ENCODE measurements at places on chromosomes 6 and 20.

GRCh38 chr6:112522587-112522986, 175.5 kb downstream of the RFPL4B start:
- DNase-seq = no peak

GRCh38 chr20:38132156-38132909, 32.7 kb downstream of the TGM2 start:
- DNase-seq = no peak

DNA sequence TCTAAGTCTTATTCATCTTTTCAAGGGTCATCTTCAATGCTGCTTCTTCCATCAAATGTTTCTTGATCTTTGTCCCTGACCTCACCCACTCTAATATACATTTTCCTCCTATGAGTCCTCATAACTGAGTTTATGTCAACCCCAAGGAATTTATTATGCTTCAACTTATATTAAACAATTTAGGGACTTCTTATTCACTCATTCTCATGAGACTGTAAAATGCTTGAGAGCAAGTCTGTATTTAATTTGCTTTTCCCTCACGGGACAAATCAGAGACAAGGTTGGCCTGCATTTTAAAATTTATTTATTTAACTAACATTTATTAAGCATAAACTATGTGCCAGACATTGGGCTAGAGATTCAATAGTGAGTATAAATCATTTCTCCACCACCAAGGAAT, 312.0 kb upstream of the NT5E start:
- DNase-seq = no peak

- DNase-seq = no peak
These were observed 5.5 kb upstream of the HLA-E start for GRCh38 chr6:30483677-30484279.

DNA sequence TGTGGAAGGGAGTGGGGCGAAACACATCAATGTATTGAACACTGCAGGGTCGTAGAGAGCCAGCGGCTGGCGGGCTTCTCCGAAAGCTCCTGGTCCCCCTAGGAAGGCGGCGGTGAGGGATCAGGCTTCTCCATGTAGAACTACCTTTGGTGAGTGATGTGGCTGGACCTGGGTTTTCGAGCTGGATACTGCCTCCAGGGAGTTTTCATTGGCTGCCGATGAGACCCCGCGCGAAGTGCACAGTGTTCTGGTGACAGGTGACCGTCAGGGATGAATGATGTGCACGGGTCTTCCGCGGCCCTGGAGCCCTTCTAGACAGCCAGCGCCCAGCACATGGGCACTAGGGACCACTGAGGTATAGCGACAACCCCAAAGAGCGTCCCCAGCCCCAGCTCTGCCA, 16.4 kb downstream of the ABT1 start:
- no peak for DNase-seq

DNA sequence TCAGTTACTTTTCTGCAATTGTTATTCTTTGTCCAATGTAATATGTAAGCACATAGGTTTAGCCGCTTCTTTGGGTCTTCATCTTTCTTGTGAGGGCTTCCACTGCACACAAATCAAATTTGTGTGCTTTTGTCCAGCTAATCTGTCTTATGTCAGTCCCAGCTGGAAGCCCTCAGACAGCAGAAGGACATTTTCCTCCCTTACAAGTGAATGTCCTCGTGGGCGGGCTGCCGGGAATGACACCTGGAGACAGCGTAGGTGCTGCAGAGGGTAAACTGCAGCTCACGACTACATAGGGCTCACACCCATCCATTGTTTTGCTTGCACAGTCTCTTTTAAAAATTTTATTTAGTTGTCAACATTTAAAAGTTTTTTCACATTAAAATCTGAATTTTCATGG, 24.6 kb upstream of the PPP1R14C start:
- DNase-seq = no peak

DNA sequence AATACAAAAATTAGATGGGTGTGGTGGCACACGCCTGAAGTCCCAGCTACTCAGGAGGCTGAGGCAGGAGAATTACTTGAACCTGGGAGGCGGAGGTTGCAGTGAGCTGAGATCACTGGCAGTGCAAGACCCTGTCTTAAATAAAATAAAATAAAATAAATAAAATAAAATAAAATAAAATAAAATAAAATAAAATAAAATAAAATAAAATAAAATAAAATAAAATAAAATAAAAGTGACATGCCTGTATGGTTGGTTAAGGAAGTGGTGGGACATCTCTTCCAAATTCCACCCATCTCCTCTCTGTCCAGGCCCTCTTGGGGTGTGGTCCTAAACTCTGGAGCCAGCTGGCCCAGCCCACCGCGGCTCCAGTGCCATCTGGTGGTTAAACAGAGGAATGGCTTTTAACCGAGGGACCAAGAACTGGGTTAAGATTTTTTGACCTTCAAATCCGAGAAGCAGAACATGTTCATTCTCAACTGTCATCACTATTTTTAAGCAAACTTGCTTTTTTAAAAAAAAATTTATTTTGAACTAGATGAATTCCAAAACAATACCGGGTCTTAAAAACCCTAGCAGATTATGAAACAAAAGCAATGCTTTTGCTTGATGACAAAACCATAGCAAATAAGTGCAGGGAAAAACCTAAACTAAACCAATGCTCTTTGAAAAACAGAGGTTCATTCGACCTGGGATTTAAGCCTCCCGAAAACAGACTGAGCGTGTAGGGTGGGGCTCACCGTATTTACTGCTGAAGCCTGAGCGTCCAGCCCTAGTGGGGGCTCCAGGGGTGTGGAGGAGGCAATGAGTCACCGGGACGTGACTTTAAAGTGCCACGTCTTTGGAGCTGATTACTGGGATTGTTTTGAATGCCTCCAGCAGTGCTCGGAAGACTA, 68.8 kb downstream of the CDC5L start:
- DNase-seq = peak; percentile 45

DNA sequence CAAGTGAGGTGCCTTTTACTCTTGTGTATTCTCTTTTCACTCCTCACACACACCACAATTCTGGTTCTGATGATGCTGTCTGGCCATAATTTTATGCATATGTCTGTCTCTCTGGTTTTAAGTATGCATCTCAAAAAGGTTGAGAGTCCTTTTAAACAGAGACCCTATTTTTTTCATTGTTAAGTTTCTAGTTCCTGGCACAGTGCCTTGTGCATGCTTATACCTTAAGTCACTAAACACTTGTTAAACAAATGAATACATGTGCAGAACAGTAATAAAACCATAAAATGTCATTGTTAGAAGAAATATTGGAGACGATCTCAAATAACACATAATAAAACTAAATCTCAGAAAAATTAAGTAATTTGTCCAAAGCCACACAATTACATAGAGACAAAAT, 7.9 kb downstream of the ROS1 start:
- DNase-seq = no peak

- DNase-seq = no peak
These were observed 106.9 kb downstream of the IPCEF1 start for GRCh38 chr6:154249499-154250298.

DNA sequence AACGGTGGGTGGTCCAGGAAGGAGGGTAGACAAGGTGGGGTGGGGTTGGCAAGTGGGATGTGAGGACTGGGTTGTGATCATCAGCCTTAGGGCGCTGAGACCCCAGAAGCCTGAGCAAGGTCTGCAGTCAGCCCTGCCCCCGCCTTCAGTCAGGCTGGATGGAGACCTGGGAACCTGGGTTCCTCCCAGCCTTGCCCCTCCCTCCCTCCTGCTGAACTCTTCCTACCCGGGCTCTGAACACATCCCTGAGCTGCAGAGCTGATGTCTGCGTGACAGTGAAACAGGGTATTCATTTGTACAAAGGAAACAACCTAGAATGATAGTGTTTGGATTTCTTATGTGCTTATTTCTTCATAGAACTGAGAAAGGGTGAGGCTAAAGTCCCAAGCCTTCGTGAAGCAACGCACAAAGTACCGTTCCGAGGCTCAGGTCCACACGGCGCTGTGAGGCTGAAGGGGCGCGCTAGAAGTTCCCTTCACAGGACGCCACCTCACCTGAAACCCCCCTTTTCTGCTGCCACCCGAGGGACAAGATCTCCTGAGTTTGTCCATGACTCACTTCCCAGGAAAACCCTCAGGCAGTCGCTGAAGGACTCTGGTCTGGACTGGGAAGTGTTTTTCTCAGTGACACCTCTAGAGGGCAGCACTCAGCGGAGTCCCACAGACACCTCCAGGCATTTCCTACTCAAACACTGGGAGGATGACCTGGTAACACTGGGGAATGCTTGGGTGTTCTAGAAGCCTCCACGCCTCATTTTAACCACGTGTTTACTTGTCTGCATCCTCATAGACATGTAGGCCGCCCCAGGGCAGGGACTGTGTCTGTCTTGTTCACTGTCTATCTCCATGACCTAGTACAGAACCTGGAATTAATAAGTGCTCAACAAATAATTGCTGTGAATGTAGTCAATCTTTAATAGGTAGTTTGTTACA, 1.2 kb downstream of the GSTA5 start:
- peak; percentile 71 for DNase-seq

GRCh38 chr6:43798688-43799444, 28.9 kb downstream of the VEGFA start:
- DNase-seq = no peak

DNA sequence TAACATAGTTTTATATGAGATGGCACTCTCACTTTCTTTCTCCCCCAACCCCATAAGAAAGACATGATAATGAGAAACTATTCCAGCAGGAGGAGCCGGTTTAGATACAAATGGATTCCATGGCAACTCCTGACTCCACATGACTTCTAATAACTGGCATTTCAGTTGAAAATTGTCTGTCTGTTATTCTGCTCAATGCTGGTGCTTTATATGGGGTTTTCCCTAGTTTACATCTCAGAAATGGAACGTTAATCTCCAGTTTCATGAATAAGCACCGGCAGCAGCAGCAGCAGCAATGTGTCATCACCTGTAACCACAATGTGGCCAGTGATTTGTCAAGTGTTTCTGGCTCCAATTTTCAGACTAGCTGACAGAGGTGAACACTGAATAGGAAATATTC, 8.0 kb upstream of the SIM1 start:
- no peak for DNase-seq

GRCh38 chr20:12597551-12597950, 411.2 kb upstream of the SPTLC3 start:
- DNase-seq = no peak

DNA sequence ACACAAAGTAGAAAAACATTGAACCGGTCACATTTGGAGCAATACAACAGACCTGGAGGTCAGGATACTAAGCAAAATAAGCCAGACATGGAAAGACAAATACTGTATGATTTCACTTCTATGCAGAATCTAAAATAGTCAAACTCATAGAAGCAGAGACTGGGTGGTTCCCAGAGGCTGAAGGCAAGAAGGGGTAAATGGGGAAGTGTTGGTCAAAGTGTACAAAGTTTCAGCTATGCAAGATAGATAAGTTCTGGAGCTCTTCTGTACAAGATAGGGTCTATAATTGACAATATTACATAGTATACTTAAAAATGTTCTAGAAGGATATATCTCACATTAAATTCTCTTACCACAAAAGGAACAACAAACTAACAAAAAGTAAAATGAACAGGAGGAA, 70.3 kb downstream of the TMEM244 start:
- DNase-seq = no peak

GRCh38 chr6:624979-625378, 31.9 kb downstream of the HUS1B start:
- peak; percentile 21 for DNase-seq

- DNase-seq = no peak
These were observed 9.0 kb downstream of the MOXD1 start for GRCh38 chr6:132392270-132392646.

- DNase-seq = no peak
These were observed 22.9 kb downstream of the HTR1B start for GRCh38 chr6:77440206-77440976.

DNA sequence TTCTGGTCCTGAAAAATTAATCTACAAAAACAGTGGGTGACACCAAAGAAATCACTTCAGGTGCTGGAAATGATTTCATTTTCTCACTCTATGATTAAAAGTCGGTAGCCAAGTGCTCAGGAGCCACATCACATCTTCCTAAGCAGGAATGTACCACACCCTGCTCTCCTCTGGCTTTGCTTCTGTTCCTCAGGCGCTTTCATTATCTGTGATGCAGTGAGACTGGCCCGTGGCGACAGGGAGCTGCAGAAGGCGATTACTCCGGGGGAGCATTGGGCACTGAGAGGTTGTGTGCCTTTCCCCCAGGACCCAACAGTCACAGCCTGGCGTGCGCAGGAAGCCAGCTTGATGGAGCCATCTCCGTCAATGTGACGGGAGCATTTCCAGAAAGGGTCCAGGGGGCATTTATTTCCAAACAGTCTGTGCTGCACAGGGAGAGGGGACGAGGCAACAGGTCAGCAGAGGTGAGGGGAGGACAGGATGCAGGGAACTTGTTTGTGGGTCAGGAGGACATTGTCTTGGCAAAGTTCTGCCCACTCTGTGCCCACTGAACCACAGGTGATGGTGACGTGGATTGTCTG, 5.6 kb upstream of the ZNF831 start:
- DNase-seq = no peak

GRCh38 chr6:11631539-11631938, 94.0 kb downstream of the TMEM170B start:
- no peak for DNase-seq

- no peak for DNase-seq
These were observed 80.6 kb downstream of the MRPL14 start for GRCh38 chr6:44046516-44047178.

- no peak for DNase-seq
These were observed 37.9 kb downstream of the KCNK5 start for GRCh38 chr6:39191236-39191930.

- DNase-seq = peak; percentile 77
These were observed 146.9 kb downstream of the MACROD2 start for GRCh38 chr20:14142171-14142570.

GRCh38 chr6:3660473-3660872, 91.0 kb downstream of the PXDC1 start:
- DNase-seq = peak; percentile 49

- DNase-seq = no peak
These were observed 269.5 kb upstream of the ARID1B start for GRCh38 chr6:156507656-156508055.

GRCh38 chr6:12546410-12547002, 170.1 kb upstream of the PHACTR1 start:
- DNase-seq = no peak

GRCh38 chr20:16451982-16452381, 121.3 kb downstream of the KIF16B start:
- no peak for DNase-seq

All from HuH-7 (cell line).